ENCODE measurements at places on chromosomes 1 and 21.
A peak's percentile ranks its signal among the peaks of the same experiment; 100 is the strongest.

GRCh38 chr21:22993822-22994574 lies 1995.8 kb downstream of the NCAM2 start:
- no peaks in the 10 kb centered on the region for H3K27me3 ChIP-seq
- H3K4me1 ChIP-seq: no peaks in the 10 kb centered on the region
- no peak overlapping the region for H3K27ac ChIP-seq
- H3K4me3 ChIP-seq: no peak overlapping the region
- no peaks in the 10 kb centered on the region for H3K36me3 ChIP-seq
- no peak for DNase-seq

DNA sequence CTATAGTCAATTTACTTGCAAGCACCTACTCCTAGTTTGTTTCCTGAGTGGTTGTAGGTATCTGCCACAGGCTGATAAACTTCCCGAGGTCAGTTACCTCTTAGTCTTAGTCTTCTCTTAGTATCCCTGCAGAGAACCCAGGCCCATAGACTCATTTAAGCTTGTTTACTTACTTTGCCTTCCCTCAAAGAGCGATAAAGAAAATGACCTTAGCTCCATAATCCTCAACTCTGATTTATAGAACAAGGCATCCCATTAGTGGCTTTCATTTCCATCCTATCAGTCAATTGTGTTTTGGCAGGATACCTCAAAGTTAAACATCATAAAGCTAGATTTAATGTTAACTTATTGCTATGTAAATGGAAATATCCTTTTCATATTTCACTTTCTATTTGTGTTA lies 119.7 kb downstream of the UCHL5 start:
- H3K4me3 ChIP-seq: no peak overlapping the region
- no peaks in the 10 kb centered on the region for H3K36me3 ChIP-seq
- no peaks in the 10 kb centered on the region for H3K4me1 ChIP-seq
- H3K27me3 ChIP-seq: no peaks in the 10 kb centered on the region
- DNase-seq: no peak

DNA sequence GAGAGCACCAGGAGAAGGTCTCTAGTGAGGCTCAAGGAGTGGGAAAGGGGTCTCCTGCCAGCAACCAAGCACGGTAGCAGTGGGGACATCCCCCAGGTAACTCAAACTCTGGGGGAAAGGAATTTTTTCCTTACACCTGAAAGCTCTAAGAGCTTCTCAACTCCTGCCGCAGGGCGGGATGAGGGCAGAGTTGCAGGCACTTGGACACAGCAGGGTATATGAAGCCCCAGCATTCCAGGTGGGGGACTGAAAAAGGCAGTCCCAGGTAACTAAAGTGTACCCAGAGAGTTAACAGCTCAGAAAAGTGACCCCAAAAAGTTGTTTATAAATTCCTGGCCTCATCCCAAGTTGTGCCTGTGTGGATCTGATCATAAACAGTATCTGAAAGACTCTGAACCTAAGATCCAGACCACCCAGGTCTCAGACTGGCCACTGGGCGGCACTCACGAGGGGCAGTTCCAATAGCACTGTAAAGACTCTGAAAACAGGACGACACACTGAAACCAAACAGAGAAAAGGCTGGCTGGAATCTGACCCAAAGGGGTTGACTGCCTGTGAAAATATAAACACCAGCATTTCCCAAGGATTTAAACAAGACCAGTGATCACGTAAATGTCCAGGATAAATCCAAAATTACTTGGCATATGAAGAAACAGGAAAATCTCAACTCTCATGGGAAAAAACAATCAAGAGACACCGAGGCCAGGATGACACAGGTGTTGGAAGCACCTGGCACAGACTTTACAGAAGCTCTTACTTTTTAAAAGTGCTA lies 47.5 kb downstream of the HSF2BP start:
- no peak for DNase-seq
- H3K4me3 ChIP-seq: no peak overlapping the region
- H3K4me1 ChIP-seq: peaks cover 8% of the 10 kb centered on the region

DNA sequence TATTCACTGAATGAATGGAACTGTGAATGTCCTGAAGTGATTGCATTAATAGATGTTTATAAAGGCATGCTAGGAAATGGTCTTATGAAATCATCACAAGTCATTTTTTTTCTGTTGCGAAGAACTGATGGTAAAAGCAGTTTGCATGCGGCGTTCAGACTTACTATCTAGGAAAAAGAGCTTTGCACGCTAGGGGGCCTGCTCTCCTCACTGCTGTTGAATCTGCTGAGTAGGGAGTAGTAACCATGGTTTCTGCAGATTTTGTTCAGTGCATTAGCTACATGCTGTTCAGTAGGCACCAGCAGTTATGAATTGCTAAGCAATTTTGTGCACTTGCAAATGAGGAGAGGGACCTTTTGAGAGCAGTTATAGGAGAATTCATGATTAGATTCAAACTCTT lies 57.9 kb downstream of the CENPF start:
- H3K4me1 ChIP-seq: no peaks in the 10 kb centered on the region
- no peaks in the 10 kb centered on the region for H3K27me3 ChIP-seq
- H3K4me3 ChIP-seq: no peak overlapping the region
- H3K36me3 ChIP-seq: no peaks in the 10 kb centered on the region

DNA sequence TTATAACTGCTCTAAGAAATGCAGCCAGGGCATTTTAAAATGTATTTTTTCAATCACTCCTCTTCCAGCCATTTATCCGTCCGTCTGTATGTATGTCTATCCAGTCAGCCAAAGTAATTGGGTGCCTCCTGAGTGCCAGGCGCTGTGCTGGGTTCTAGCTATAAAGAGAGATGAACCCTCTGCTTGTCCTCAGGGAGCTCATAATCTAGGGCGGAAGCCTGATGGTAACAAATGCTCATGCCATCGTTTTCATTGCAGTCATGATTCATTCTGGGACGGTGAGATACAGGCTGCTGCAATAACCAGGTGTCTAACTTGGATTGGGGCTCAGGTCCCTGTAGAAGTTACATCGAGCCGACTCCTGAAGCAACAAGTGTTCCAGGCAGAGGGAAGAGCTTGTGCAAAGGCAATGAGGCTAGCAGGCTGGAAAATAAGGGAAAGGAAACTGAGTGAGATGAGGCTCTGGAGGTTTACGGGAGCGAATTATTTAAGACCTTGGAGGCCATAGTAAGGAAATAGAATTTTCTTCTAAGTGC lies 11.6 kb downstream of the IFI6 start:
- H3K27me3 ChIP-seq: no peaks in the 10 kb centered on the region
- peak overlapping the region; percentile 71 for H3K4me3 ChIP-seq
- DNase-seq: no peak
- peak overlapping the region; percentile 98 for H3K27ac ChIP-seq

- no peaks in the 10 kb centered on the region for H3K4me1 ChIP-seq
- H3K27me3 ChIP-seq: no peaks in the 10 kb centered on the region
- H3K4me3 ChIP-seq: no peak overlapping the region
- H3K36me3 ChIP-seq: no peaks in the 10 kb centered on the region
- no peak overlapping the region for H3K27ac ChIP-seq
- no peak for DNase-seq
These were observed 31.8 kb upstream of the ENAH start for GRCh38 chr1:225684741-225685140.
